ENCODE measurements at places on chromosomes 2 and 18.

DNA sequence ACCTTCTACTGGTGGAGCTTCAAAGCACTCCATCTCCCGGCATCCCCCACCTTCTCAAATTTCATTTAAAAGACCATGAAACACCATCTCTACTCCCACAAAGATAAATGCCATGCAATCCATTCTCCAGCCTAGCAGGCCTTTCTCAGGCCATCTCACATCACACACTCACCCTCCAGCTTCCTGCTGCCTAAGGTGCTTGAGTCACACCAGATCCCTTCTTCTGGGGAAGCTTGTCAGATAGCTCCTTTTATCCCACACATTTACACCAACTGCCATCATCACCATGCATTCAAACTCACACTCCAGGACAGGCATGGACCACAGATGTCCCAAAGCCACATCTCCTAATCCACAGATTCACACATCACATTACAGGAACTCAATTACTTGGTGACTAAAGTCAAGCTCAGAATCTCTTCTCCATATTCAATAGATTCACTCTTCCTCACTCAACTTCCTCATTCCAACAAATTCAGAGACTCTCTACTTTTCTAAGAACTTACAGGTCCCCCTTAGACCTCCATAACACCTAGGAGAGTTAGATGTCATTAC lies 292.5 kb downstream of the TNS1 start:
- DNase-seq, result no peak

- DNase-seq, result no peak
Observed at GRCh38 chr2:63614983-63615945, 26.5 kb downstream of the MDH1 start.

- DNase-seq, result no peak
Observed at GRCh38 chr2:117755768-117756167, 58.7 kb upstream of the DDX18 start.

DNA sequence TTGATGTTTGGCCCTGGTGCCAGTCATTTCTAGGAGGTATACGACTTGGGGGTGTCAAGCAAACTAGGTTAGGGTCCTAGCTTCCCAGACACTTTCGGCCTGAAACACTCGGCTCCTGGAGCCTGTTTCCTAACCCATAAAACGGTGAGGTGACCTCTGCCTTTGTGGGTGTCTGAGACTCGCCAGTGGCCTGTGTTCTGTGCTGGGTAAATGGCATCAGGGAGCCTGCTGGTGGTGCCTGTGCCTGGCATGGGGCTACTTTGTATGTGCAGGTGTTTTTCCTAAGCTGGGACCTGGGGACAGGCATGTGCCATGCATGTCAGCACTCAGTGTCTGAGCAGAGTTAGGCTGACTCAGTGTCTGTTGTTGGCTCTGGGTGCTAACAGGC lies 139.2 kb downstream of the GLI2 start:
- no peak for DNase-seq

- DNase-seq, result no peak
Observed at GRCh38 chr18:74233933-74234325, 57.8 kb downstream of the CYB5A start.

DNA sequence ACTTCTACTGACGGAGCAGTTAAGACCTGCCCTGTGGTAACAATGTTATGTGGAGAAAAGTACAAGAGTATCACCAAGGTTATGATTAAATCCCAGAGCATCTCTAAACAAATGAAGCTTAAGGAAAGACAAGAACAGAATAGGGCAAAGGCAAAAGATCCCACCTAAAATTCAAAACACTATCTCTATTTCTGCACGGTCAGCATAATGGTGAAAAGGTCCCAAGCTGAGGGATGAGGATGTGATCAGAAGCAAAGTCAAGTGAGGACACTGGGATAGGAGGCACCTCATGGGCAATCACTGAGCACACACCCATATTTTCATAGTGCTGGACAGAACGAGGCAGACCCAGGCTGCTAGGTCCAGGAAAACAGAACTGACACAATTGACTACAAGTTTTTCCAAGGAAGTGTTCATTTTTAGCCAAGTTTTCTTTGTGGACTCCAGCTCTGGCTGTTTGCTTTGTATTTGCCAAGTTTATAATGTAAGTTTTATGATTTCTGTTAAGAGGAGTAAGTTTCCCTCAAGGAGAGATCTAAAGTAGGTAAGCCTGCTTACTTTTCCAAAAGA lies 77.8 kb downstream of the NCKAP5 start:
- DNase-seq, result no peak

- no peak for DNase-seq
Observed at GRCh38 chr2:241545523-241546473, 12.7 kb upstream of the BOK start.

GRCh38 chr2:147398301-147398700 lies 446.5 kb upstream of the ACVR2A start:
- no peak for DNase-seq

- DNase-seq, result no peak
Observed at GRCh38 chr2:145199827-145200706, 680.1 kb upstream of the ZEB2 start.

- DNase-seq, result peak; percentile 0
Observed at GRCh38 chr2:109242654-109243331, 113.8 kb downstream of the SH3RF3 start.

GRCh38 chr2:157055660-157056199 lies 201.8 kb upstream of the GALNT5 start:
- no peak for DNase-seq

GRCh38 chr18:43933177-43933576 lies 655.9 kb upstream of the SYT4 start:
- DNase-seq, result no peak

DNA sequence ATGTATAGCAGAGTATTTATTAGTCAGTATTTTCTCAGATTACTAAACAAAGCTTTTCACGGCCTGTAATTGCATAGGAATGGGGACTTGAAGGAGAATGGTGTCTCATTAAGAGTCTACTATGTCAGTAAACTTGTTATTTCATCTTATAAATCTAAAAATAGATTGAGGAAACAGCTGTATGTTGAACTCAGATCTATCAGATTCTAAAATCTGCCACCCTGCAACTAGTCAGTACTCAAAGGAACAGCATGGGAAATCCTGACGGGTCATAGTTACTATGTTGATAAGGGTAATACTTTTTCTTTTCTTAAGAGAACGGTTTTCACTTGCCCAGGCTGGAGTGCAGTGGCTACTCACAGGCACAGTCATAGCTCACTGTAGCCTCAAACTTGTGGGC lies 70.2 kb upstream of the EMILIN2 start:
- no peak for DNase-seq

GRCh38 chr2:42360493-42360889 lies 526 bp downstream of the COX7A2L start:
- no peak for DNase-seq

GRCh38 chr2:213189001-213189899 lies 37.8 kb upstream of the IKZF2 start:
- no peak for DNase-seq

- no peak for DNase-seq
Observed at GRCh38 chr2:105371156-105371555, 27.7 kb downstream of the FHL2 start.

DNA sequence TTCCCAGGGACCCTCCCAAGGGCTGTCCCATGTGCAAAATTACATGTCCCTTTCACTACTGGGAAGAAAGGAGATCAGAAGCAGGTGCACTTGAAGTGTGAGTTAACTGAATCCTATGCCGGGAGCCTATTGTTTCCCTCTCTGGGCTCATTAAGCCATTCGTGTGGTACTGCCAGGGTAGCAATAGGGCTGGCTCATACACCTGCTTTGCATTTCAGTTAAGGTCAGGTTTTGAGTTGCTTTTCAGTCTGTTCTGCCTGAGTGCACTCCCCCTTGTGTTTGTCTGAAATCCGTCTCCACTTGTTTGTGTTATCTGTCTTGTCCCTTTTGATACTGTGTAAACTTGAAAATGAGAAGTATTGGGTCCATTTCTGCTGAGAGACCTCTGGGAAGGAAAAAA lies 1232.6 kb upstream of the NRXN1 start:
- DNase-seq, result no peak

DNA sequence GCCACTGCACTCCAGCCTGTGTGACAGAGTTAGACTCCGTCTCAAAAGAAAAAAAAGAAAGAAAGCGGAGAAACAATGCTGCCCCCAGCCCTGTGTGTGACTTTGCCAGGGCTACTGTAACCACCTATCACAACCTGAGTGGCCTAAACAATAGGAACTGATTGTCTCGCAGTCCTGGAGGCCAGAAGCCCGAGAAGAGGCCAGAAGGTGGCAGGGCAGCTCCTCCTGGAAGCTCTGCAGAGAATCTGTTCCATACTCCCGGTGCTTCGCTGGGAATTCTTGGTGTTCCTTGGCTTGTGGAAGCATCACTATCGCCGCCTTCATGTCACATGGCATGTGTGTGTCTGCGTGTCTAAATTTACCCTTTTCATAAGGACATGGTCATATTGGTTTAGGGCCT lies 14.4 kb upstream of the RAB17 start:
- no peak for DNase-seq

DNA sequence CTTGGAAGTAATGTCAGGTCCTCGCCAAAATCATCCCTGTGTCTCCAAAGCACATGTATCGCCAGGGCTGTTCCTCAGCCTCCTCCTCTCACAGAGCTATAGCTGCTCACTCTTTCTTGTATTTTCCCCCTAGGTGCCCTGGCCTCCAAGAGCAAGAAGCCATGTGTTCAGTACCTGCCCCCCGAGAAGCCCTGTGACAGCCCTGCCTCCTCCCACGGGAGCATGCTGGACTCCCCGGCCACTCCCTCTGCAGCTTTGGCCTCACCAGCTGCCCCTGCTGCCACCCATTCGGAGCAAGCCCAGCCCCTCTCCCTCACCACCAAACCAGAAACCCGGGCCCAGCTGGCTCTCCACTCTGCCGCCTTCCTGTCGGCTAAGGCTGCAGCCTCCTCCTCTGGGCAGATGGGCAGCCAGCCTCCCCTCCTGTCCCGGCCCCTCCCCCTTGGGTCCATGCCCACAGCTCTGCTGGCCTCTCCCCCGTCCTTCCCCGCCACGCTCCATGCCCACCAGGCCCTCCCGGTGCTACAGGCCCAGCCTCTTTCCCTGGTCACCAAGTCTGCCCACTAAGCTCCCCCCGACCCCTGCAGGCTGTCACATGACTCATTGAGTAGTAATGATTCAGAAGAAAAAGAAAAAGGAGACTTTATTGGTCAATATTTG lies 18.8 kb downstream of the TGOLN2 start:
- DNase-seq, result no peak

DNA sequence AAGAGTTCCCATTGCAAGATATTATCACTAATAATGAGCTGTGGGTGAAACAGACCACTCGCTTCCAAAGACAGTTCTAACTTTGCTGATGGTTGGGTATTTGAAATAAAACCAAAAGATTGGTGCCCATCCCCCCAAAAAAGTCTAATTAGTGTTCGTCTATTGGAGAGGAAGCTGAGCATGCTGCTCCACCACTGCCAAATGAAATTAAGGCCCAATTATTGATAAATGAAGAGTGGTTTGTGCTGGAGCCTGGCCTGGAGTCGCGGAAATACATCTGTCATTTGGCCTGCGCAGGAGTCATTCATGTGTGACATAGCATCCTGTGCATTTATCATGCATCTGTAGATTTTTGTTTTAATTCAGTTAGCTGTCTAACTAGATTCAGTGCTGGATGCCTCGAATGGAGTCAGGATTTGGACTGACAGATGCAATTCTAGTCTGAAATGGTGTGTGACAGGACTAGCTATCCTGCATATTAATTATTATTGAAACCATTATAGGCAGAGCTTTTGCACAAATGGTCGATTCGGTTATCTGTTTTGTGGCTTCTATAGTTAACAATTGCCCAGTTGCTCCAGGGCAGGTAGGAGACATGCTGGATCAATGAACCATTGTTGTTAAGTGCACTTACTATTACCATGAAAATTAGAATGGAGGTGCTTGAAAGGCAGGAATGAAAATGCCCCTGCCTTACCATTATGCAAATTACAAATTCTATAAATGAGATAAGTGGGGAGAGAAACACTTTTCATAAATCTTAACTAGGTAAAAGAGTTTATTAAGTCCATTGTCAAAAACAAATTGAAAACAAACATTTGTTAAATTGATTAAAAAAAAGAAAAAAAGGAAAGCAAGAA lies 450.4 kb upstream of the TCF4 start:
- DNase-seq, result no peak

GRCh38 chr2:86087936-86088850 lies 17.5 kb downstream of the POLR1A start:
- DNase-seq, result no peak

GRCh38 chr2:43513216-43513615 lies 82.6 kb downstream of the THADA start:
- DNase-seq, result no peak

DNA sequence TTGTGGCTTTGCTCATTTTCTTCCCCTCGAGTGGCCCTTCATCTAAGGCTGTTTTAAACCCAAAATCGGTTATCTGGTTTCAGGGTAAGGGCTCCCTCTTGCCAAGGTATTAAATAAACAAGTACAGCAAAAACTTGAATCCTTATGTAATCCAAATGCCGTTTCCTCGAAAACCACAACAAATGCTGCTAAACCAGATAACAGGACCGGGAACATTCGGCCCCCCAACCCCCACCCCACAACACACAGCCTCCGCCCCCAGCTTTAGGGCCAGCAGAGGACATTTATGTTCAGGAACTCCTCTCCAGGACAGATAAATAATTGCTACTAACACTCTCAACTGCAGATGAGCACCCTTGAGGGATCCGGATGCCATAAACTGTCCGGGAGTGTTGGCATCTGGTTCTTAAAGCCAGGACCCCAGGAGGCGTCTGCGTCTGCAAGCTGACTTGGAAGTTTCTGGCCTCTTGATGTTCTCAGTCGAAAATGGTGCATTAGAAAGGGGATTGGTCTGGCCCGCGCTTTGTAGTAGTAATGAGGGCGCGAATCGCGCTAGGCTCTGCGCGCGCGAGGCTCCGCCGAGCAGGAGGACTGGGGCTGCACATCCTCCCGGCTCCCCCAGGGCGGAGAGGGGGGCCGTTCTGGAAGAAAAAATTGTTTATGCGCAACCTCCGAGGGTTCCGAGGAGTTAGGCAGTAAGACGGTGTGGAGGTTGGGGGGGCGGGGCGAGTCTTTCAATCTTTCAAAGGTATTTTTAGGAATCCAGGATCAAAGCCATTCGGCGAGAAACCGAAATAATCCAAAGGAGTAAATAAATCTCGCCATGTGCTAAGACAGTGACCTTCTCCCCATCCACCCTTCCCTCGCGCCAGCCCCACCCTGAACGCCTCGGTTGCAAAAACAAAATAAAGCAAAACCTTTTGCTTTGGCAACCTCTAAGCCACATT lies 3.9 kb upstream of the ID2 start:
- DNase-seq, result peak; percentile 64

DNA sequence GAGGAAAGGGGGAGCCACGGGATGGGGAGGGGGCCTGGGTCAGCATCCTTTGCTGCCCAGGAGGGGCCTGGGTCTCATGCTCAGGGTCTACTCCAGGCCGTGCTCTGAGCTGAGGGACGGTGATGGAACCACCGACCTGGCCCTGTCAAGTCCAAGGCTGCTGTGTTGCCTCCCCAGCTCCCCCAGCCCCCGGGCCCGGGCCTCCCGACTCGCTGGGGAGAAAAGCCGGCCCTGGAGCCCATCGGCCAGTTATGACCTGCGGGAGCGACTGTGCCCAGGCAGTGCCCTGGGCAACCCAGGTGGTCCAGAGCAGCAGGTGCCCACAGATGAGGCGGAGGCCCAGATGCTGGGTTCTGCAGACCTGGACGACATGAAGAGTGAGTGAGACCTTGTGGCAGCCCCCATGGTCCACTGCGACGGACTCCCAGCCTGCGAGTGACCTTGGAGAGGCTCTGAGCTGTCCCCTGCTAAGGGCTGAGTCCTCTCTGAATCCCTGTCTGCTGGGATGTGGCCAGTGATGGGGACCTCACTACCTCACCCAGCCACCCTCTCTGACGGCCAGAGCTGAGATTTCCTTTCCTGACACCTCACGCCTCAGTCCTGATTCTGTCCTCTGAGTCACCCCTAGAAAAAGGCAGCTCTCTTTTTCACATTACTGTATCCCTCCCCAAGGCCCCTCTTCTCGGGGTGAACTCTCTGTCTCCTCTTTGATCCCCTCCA lies 2.7 kb downstream of the SLC4A3 start:
- DNase-seq, result no peak

- peak; percentile 71 for DNase-seq
Observed at GRCh38 chr2:28681158-28681571, 70.5 kb upstream of the PPP1CB start.
